ENCODE measurements at places on chromosomes 5 and 9.

DNA sequence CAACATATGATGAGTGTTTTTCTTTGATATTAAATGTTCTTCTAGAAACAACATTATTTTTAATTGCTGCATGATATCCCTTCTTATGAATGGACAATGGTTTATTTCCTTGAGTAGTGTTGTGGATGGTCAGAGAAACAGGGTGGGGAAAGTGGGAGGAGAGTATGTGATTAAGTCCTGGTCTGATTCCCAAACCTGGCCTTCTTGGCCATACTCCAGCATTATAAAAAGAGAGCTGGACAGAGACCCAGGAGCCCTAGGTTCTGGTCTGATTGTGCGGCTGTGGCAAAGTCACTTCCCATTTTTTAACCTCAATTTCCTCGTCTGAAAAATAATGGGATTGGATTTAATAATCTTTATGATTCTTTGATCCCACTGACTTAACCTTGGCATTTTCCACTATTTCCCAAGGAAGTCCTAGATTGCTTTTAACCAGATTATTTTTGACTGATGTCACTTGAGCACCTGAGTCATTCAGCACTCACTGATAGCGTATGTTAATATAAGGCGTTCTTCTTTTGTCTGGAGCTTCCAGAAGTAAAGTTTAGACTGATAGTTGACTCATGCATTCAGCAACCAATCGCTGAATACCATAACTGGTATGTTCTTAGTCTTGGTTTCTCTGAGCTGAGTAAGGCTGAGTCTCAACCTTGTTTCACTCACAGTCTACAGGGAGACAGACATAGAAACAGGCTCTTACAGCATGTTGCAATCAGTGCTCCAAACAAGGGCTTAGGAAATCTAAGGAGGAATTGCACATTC lies 26.2 kb downstream of the OSMR start:
- DNase-seq = no peak

DNA sequence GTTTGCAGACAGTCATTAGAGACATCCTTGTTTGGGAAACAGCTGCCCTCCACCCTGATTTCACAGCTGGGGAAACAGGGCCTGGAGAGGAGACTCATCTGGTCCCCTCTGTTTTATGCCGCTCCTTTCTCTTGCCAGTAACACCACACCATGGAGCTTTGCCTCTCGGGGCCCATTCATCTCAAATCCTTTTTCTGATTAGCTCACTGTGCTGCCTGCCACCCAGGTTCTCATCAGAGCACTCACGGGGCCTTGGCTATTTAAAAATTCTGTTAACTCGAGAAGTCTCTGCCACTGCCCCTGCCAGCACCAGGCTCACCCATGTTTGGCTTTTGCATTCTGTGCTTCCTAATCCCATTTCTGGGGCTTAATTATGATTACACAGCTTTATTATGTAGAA lies 36.8 kb upstream of the C5orf58 start:
- no peak for DNase-seq

DNA sequence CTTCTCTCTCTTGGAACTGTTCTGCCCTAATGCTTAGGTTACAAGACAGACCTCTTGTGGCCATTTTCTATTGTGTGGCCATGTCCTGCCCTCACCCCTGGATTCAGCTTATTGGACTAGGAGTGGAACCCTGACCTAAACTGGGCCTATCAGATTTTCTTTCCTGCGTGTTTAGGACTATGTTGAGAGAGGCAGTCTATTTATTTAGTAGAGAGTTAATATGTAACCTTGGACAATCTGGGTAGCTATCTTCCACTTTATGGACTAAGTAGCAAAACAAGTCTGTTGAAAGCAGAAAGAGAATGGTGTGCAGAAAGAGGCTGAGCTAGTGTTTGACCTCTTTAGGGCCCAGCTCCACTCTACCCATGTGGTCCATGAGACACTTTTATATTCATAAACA lies 82.6 kb upstream of the SMIM32 start:
- no peak for DNase-seq

DNA sequence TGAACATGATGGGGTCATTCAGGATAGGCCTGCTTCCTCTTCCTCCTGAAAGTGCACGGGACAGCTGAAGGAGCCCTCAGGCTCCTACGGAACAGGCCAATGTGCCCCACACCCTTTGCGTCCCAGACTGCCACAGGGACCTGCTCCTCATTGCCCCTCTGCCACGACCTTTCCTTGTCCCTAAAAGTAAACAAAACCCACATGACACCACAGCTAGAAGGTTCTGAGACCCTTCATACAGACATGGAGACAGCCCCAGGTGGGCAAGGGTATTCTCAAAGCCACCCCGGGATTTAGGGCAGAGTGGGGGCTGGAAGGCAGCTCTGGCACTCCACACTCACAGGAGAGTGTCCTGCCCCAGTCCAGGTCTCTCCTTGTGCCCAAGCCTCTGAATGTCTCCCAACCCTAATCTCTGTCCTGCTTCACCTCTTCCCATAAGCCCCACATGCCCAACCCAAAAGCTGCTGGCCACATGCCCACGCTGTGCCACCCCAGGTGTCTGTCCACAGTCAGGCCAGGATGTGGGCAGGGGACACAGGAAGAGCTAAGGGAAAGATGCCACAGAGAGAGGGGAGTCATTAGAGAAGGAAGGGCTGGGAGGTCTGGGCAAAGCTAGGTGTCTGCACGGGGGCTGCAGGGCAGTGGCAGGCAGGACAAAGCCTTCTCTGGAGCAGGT lies 800 bp downstream of the AMBP start:
- DNase-seq = no peak

DNA sequence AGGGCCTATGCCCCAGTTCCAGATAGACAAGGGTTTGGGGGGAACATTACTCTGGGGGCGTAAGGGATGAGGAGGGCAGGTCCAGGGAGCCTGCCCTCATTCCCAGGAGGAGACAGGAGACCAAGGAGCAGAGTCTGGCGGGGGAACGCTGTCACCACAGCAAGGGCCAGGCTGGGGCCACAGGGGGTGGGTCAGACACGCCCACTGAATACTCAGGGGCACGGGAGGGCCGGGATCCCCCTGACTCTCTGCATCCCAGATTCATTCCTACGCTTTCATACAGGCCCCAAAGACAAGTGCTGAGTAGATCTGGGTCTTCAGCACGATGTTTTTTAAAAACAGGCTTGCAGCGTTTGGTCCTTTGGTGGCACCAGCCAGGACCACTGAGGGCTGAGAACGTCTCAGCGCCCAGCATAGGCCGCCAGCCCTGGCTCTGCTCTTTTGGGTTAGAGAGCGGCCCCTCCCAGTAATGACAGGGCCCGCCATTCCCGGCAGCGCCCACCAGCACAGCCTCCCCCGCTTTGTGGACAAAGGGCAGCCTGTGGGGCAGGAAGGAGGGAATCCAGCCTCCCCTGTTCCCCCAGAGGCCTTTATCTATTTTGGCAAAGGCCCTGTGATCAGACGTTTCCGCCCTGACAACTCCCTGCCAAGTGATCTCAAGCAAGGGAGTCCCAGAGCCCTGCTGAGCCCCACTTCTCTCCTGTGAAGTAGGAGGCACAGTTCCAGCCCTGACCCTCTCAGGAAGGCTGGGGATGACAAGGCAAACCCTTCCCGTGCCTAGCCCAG lies 24.9 kb downstream of the NEK6 start:
- DNase-seq = no peak

DNA sequence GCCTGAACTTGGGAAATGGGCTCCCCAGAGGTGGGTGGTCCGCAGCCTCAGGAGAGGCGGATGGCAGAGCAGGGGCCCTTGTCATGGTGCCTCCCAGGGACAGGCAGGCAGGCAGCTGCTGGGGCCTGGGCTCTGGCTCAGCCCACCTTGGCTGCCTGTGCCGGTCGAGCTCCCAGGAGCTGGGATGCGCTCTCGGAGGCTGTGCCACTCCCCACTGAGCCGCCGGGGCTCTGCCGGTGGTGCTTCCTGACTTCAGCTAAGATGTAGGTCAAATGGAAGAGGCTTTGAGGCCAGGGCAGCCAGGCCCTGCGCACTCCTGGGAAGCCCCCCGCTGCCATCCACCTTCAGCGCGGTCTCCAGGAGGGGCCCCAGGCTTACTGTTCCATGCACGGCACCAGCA lies 41.0 kb downstream of the KCNT1 start:
- DNase-seq = no peak

GRCh38 chr9:137764171-137764671 lies 113.4 kb upstream of the CACNA1B start:
- no peak for DNase-seq

DNA sequence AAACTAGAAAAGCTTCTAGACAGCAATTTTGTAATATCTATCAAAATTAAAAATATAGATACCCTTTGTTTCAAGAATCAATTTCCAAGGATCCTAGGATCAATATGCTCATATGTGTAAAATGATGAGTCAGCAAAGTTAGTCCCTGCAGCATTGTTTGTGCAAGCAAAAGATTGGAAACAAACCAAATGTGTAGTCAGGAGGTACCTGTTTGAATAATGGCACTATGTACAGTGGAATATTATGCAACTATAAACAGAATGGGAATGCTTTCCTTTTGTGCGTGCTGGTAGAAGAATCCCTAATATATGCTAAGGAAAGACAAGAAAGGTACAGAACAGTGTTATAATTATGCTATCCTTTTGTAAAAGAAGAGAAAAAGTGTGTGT lies 58.5 kb upstream of the PJA2 start:
- no peak for DNase-seq

GRCh38 chr9:107888773-107889227 lies 399.2 kb upstream of the KLF4 start:
- DNase-seq = no peak

GRCh38 chr9:7936163-7936562 lies 136.6 kb upstream of the DMAC1 start:
- no peak for DNase-seq

GRCh38 chr9:128253140-128253990 lies 22.4 kb downstream of the GOLGA2 start:
- DNase-seq = no peak

- no peak for DNase-seq
These were observed 88.6 kb downstream of the ANGPTL2 start for GRCh38 chr9:127033789-127034188.

DNA sequence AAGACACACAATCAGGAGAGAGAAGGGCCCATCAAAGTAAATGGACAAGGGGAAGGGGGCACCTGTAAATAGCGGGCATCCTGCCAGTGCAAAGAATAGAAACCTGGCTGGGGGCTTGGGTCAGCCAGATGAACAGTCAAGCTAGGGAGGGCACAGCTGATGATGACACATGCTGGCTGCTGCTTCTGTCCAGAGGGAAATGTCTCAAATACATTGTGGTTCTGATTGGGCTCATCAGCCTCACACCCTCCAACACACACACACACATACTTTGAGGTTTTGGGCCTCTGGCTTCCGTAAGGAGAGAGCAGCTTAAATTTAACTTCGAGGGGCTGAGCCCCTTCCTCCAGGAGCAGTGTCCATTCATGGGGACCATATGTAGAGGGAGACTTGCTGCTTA lies 27.6 kb upstream of the SPATA31E1 start:
- DNase-seq = no peak

GRCh38 chr9:89363311-89363670 lies 45.0 kb downstream of the SECISBP2 start:
- no peak for DNase-seq

DNA sequence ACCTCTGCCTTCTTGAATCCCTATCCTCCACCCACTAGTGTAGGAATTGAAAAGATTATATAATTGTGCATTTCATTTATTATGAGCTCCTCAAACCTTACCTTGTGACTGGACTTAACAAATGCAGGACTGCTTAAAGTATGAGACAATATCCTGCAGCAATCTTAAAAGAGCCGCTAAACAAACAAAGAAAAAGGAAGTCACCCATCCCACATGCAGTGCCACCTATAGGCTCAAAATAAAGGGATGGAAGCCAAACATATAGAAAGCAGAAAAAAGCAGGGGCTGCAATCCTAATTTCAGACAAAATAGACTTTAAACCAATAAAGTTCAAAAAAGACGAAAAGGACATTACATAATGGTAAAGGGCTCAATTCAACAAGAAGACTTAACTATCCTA lies 8.7 kb downstream of the PCAT7 start:
- no peak for DNase-seq

DNA sequence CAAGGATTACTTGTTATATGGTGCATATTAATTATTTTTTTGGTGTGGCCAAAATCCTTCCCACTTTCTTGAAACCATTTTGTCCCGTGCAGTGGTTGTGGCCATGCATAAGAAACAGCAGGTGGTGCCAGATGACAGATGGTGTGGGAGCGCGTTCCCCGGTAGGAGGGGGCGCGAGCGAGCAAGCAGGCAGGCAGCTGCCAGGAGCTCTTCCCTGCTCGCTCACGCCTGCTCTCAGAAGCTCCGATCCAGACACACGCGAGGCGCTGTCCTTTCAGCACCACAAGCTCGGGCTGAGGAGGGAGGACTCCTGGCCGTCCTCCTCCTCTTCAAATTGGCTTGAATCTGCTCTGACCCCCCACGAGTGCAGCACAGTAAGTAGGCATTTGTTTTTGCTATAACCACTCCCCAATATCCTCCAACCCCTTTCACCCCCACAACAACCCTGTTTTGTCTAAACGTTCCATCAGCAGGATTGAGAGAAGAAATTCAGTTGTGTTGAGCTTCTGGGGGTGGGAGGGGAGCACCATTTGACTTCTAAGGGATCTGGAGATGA lies at the start of gene NSG2:
Gene NSG2, plus strand, starts transcription at position 237 of the 556 bp plus-strand sequence. CDS start 1,050 bp downstream, outside the sequence.
- no peak for DNase-seq

- no peak for DNase-seq
These were observed 108.8 kb upstream of the RAPGEF1 start for GRCh38 chr9:131848570-131849160.

DNA sequence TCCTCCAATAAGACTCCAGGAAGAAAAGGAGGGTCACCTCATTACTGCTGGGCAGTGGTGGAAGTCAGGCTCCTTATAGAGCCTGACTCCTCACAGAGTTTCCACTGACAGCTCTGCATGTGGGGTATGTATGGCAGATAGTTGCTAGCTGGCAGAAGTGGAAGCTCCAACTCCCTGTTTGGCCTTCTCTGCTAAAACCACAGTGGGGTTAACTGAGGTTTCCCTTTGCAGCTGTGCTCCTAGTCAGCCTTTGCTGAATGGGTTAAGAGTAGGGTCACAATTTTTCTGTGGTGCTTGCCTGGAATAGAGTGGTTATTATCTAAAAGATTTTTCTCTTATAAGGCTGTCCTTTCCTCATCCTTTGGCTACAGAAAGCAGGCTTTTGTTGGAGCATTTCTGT lies 327.5 kb downstream of the FBXL17 start:
- no peak for DNase-seq

DNA sequence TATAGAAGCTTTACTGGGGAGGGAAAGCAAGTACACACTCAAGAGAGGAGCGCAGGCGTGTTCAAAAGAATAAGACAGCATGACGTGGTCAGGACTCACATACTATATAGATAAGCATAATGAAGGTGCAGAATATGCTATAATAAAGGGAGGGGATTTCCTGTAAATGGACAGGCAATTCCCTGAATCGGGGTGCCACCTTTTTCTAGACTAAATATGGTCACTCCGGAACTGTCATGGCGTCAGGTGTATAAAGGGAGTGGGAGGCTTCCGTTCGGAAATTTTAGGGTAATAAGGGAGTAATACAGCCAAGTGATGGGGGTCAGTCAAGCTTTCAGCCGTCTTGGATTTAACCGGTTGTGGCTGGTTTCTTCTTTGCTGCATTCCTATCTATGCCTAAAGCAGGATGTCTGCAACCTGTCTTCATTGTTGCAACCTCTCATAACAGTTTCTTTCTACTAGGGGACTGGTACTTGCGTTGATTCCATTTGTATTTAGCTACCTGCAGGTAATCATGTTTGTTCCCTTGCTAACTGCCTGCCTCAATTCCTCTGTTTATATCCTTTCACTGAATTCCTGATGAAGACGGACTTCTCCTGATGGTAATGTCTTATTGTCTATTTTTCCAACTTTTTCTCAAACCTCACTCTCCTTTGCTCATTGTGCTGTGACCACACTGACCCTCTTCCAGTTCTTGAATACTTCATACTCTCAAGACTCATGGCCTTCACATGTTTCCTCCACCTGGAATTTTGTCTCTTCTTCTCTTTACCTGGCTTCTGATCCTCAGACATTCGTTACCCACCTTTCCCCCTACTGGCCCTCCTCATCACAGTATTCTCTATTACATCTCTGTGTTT lies 48.9 kb downstream of the PRR16 start:
- no peak for DNase-seq

All from effector memory CD4-positive, alpha-beta T cell (primary cell).